ENCODE measurements at places on chromosomes 5 and 9.
A peak's percentile ranks its signal among the peaks of the same experiment; 100 is the strongest.

- DNase-seq, result no peak
Observed at GRCh38 chr9:133425049-133425632, 3.0 kb downstream of the ADAMTS13 start.

DNA sequence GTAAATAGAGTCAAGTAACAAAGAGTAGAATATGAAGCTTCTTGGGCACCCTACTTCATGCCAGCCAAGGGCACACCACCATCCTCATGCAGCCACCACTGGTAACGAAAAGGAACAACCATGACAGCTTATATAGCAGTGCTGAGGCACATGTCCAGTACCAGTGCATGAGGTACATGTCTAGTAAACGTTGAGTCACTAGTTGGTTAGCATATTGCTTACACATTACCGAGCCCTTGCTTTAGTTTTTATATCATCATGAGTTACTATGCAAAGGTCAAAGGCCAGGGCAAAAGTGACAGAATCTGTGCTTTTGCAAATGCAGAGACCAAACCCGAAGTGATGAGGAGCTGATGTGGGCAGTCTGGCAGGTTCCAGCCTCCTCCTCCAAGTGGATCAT, 147.1 kb upstream of the MAP1B start:
- DNase-seq, result no peak

GRCh38 chr5:159631001-159631400, 285.3 kb upstream of the ADRA1B start:
- DNase-seq, result no peak

GRCh38 chr5:32274548-32275395, 38.0 kb downstream of the MTMR12 start:
- DNase-seq, result no peak

- DNase-seq, result peak; percentile 49
Observed at GRCh38 chr5:116696366-116696765, 121.7 kb upstream of the SEMA6A start.

DNA sequence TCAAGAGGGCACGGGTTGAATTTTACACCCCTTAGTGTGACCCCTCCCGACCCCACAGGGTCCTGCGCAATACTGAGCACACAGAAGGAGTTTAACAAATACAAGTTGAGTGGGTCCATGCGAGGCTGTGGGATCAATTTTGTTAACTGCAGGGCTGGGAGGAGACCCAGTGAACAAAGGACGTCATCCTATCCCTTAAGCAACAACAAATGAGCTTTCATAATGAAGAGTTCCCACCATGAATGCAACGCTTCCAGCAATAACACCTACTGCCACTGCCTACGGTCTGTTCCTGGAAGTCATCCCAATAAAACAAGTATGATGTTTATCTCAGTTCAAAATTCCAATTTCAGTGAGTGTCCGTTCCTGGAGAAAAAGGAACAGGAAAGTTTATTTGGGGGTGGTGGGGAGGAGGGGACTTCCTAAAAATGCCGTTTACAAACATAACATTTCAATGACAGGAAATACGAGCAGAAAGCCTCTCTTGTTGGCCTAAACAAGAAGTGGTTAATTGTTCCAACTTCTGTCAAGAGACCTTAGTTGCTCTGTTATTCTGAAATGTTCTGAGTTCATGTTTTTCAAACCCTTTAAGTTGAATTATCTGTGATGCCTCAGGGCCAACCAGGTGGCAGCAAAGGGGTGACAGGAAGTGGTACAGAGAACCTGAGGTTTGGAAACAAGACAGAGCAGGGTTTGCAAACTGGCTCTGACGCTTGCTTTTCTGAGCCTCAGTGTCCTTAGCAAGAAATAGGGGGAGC, 65.8 kb upstream of the PLPP6 start:
- no peak for DNase-seq

GRCh38 chr5:56763711-56764466, 51.5 kb upstream of the MAP3K1 start:
- DNase-seq, result no peak

GRCh38 chr9:106326493-106326892, 536.5 kb upstream of the ZNF462 start:
- DNase-seq, result no peak

GRCh38 chr9:27726244-27727081, 153.2 kb upstream of the C9orf72 start:
- DNase-seq, result peak; percentile 74
